ENCODE measurements at places on chromosomes 7 and 10.

GRCh38 chr10:15324113-15324512 lies 47.0 kb downstream of the FAM171A1 start:
- no peak for DNase-seq

- DNase-seq, result no peak
These were observed 1.8 kb downstream of the TFEC start for GRCh38 chr7:116028787-116029186.

- no peak for DNase-seq
These were observed 4.9 kb downstream of the IFIT1B start for GRCh38 chr10:89382757-89383156.

- DNase-seq, result no peak
These were observed 81.6 kb upstream of the CHST15 start for GRCh38 chr10:124174673-124175645.

DNA sequence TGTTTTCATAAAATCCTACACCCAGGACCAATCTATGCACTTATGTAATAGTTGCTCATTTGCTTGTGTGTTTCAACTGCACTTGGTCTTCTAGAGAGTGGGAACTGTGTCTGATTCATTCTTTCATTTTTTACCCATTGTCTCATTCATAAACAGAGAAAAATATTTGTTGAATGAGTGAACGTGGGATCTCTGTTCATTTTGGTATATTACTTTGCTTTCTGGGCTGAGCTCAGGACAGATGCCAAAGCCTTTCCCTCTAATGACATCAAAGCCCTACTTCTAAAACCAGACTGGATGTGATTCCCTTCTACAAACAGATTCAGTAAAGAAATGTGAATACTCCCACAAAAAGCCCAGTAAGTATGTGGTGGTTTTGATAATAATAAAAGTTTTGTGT lies 145.2 kb downstream of the ST7 start:
- no peak for DNase-seq

- DNase-seq, result no peak
These were observed 443.9 kb downstream of the TCERG1L start for GRCh38 chr10:130867446-130868194.

DNA sequence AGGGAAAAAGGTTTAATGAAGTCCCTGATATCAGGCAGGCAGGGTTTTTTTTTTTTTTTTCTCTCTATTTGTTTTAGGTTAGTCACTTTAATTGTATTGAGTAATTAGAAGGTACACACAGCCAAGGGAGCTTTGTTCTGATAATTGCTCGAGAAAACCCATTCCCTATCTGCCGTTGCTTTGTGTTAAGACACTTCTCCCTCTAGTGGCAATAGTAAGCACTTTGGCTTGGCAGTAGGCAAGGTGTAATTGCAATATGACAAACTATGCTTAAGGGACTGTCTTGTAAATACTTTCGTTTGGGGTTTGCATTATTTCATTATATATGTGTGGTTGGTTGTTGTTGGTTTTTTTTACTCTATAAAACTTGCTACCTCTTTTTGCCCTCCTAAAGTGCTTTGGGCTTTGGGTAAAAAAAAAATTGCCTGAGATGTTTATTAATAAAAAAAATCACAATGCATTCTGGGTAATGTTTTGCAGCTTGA lies 113.4 kb downstream of the BTRC start:
- DNase-seq, result peak; percentile 46

DNA sequence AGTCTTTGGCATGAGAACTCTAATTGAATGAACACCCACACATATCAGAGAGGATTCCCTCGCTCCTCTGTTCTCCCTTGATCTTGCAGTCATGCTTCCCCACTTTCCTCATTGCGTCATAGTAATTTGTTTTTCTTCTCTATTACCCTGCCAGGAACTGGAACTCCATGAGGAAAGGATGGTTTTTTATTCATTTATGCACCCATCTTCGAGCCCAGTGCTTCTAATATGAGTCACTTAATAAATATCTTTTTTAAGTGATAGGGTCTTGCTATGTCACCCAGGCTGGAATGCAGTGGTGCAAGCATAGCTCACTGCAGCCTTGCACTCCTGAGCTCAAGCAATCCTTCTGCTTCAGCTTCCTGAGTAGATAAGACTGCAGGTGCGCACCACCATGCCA lies 83.5 kb downstream of the OTUD1 start:
- DNase-seq, result no peak

GRCh38 chr7:41624818-41625217 lies 78.1 kb downstream of the INHBA start:
- DNase-seq, result no peak

DNA sequence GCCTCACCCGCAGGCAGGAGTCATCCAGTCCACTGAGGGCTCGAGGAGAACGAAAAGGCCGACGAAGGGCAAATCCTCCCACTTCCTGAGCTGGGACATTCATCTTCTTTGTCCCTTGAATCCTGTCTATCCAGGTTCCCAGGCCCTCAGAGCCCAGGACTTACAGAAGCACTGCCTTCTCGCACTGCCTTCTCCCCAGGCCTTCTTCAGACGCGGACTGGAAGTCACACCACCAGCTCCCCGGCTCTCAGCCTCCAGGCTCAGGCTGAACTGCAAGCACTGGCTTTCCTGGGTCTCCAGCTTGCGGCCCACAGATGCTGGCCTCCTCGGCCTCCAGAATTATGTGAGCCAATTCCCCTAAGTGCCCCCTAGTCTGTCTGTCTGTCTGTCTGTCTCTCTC lies 6.4 kb upstream of the MMP21 start:
- no peak for DNase-seq

GRCh38 chr10:77844177-77844576 lies 82.4 kb downstream of the DLG5 start:
- no peak for DNase-seq

DNA sequence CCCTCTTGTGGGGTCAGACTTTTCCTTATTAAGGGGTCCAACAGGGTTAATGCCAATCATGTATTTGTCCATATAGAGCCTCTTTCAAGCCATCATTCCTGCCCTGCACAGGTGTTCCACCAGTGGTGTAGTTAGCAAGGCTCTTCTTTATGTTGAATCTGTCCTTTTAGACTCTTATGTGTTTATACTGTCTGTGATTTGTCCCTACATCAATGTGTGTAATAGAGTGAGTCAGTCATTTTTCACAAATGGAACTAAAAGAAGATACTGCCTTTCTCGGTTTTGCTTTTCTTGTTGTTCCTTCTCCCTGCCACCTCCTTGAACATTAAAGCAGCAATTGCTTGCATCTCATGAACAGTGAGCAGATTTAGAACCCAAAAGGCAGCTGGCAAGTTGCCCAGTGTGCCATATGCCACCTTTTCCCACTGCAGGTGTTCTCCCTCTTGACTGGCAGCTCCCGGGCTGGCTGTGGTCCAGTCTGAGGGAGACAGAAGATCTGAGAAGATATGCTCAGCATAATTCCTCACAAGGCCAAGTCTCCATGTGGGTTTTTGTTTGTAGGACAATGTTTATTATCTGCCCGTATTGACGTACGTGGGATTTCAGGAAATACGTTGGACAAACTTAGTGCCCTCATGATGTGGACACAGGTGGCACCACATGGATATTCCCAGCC lies 154.1 kb downstream of the LHFPL3 start:
- no peak for DNase-seq

- no peak for DNase-seq
These were observed 55.0 kb downstream of the KAT6B start for GRCh38 chr10:74881253-74881884.

DNA sequence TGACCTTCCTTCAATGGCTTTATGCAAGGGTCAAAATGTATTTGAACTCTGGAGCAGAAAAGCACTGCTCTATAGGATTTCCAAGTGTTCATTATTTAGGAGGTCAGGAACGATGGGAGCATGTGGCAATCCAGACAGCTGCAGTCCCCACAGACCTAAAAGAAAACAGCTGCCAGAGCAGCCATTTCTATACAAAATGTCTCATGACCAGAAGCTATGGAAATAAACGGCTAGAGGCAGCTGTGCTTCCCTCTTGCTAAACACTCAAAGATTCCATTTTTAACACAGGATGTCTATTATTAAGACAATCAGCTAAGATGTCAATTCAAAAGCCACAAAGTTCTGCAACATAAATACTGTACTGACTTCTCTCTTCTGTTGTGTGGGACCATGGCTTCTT lies 879.1 kb upstream of the C7orf33 start:
- no peak for DNase-seq

DNA sequence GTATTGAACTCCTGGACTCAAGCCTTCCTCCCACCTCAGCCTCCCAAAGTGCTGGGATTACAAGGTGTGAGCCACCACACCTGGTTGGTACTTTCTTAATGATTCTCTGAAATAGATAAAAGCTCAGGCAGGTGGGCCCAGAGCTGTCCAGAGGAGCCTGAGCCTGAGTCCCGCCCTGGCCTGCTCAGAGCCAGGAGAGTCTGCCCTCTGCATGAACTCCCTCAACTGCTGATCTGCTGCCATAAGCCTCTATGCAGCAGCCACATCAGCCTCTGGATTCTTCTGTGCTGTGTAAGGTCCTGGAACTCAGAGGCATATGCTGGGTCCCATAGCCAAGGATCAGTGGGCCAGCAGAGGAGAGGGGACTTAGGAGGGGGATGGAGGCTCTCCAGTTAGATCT lies 23.1 kb upstream of the DDIT4 start:
- DNase-seq, result peak; percentile 51

DNA sequence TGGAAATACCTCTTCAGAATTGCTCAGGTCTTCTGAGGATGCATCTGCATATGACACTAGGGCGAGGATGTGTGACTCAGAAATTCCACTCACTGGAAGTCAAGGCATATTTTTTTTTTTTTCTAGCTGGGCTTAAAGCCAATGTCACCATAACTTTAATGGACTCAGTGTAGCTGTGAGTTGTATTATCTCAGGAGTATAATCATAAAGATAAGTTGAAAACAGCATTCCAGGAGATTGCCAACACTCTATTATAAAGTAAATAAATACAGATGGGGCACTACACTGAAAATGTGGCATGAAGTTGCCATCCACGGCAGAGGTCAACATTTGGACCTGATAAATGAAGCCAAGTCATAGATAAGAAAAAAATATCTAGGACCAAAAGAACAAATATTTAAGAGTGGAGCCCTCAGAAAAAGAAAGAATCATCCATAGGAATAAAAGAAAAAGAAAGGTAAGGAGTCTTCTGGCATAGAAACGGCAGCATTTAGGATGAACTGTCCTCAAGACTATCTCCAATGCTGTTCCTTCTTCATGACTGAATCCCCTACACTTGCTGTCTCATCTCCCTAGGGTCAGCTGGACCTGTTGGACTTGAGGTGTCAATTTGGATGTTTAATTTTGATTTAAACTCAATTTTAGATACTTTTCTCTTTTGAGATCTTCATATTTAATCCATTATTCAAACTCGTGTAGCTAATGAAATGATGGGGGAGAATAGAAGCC lies 72.9 kb upstream of the CAV2 start:
- DNase-seq, result peak; percentile 49

- peak; percentile 13 for DNase-seq
These were observed 373.3 kb downstream of the HTR7 start for GRCh38 chr10:90484518-90484917.

- no peak for DNase-seq
These were observed 26.5 kb downstream of the PDE1C start for GRCh38 chr7:32043688-32044087.

- no peak for DNase-seq
These were observed 3.1 kb upstream of the HOXA4 start for GRCh38 chr7:27133409-27134231.

DNA sequence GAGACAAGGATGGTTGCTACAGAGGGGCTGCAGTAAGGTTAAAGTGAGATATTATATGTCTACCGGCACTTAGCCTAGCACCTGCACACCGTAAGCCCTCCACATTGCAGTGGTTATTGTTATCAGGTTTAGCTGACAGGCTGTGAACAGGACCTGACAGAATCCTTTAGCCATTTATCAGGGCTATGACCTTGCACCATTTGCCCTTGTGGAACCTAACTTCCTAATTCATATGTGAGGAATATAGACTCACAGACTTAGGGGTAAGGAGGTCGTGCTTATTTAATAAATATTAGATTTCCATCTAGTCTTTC lies 10.1 kb downstream of the NCOA4 start:
- no peak for DNase-seq

DNA sequence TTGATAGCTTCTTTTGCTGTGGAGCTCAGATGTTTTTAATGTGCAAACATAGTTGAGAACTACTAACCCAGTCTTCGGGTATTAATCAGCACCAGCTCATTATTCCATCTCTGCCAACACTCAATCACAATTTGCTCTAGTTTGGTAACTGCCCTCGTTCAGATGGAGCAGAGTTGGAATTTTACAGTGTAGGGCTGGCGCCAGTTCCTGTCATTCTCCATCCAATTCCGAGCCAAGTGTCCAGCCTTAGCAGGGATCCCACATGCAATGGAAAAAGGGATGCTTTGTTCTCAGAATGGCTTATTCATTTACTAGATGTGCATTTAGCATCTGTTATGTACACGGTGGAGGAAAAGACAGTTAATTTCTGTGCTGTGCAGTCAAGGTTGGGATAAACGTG lies 504.5 kb upstream of the GALNT17 start:
- DNase-seq, result no peak

- DNase-seq, result no peak
These were observed 352.2 kb downstream of the TFEC start for GRCh38 chr7:115678086-115678982.

DNA sequence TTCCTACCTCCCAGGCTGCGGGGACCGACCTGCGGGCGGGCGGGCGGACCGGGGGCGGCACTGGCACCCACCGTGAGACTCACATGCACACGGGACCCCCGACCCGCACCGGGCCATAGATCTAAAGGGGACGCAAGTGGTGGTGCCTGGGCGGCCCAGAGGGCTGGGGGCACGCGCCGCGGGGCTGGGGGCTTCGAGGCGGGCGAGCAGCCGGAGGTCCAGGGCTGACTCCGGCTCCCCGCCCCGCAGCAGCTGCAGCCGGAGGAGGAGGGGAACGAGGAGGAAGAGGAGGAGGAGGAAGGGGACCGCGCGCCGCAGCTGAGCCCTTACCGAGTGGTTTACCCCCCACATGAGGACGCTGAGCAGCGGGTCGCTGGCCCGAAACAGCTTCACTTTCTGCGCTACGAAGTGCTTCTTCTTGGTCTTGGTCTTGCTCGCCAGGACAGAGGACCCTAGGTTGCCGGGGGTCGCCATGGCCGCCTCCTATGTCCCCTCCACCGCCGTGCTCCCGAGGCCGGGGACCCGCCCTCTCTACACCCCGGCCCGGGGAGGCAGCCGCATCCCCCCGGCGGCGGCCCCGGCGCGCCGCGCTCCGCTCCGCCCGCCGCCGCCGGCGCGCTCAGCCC lies 412 bp downstream of the PIP4K2A start:
- peak; percentile 39 for DNase-seq

- DNase-seq, result no peak
These were observed 57.5 kb downstream of the AGMO start for GRCh38 chr7:15504351-15504750.

DNA sequence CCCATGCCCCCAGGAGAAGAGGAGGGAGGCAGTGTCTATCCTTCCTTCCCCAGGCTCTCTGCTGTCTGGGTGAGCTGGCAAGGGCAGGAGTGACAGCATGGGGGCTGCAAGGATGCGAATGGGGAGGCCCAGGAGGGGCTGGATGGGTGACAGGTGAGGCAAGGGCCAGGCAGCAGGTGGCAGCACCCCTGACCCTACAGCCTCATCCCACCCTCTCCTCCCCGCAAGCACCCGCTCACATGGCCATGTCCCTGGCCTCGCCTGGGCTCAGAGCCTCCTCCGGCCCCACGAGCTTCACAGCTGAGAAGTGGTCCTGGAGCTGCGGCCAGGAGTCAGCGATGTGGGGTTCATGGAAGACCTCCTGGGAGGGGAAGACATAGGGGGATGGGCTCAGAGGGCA lies 5.4 kb downstream of the PLOD3 start:
- no peak for DNase-seq

All from heart right ventricle (tissue), 16 donors.